Liver (tissue), 10 donors: ENCODE measurements at places on chromosomes 12 and 14.
A peak's percentile ranks its signal among the peaks of the same experiment; 100 is the strongest.

- H3K36me3 ChIP-seq, result peaks cover 64% of the 10 kb centered on the region
- no peak overlapping the region for H3K27ac ChIP-seq
- no peaks in the 10 kb centered on the region for H3K27me3 ChIP-seq
- DNase-seq, result no peak
- no peak overlapping the region for H3K4me3 ChIP-seq
These were observed 19.6 kb upstream of the LRP1-AS start for GRCh38 chr12:57166971-57167371.

GRCh38 chr14:90669731-90670130 lies 146.5 kb downstream of the TTC7B start:
- H3K36me3 ChIP-seq, result peaks cover 4% of the 10 kb centered on the region
- H3K4me3 ChIP-seq, result no peak overlapping the region
- no peak overlapping the region for H3K27ac ChIP-seq
- H3K4me1 ChIP-seq, result no peaks in the 10 kb centered on the region
- no peak for DNase-seq

DNA sequence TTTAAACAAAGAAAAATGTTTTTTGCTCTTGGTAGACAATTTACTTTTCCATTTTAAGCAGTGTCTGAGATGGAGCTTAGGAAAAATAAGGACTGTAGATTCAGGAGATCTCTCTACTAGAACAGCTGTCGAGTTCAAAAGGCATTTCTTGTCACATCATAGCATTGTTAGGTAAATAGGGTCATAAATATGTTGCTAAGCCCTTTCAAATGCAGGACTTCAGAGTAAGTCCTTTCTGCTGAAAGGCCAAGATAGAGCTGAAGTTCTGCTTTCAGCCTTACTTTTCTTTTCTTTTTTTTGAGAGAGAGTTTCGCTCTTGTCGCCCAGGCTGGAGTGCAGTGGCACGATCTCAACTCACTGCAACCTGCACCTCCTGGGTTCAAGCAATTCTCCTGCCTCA lies 98.2 kb downstream of the SYNE2 start:
- no peaks in the 10 kb centered on the region for H3K27me3 ChIP-seq
- no peak overlapping the region for H3K4me3 ChIP-seq
- DNase-seq, result no peak
- peaks cover 6% of the 10 kb centered on the region for H3K36me3 ChIP-seq

DNA sequence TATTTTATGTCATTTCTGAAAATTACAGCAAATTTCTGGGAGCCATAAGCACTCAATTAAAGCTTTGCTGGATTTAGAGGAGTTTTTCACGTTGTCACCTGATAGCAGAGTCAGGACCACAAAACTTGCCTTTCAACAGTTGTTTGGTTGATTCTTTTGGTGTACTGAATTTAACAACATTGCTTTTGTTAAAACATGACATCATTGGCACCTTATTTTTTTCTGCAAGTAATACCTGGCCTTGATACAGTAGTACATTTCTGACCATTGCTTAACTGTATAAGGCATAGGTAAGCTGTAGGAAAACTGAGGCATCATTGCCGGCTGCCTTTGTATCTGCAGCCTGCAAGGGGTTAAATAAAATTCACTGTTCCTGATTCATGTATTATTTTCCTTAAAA lies 4.5 kb upstream of the BCL11B start:
- H3K4me1 ChIP-seq, result peaks cover 28% of the 10 kb centered on the region
- DNase-seq, result no peak
- no peaks in the 10 kb centered on the region for H3K36me3 ChIP-seq
- H3K27ac ChIP-seq, result no peak overlapping the region

GRCh38 chr14:70641548-70642302 lies at the start of gene TTC9:
TTC9 (plus strand) TSS chr14:70641916; CDS start chr14:70642130, 214 bp downstream.
- H3K4me3 ChIP-seq, result peak within 1 kb of the TSS; percentile 45
- DNase-seq, result no peak
- H3K27ac ChIP-seq, result no peak within 1 kb of the TSS
- no peaks in the 10 kb centered on the region for H3K36me3 ChIP-seq
- peaks cover 3% of the 10 kb centered on the region for H3K4me1 ChIP-seq

GRCh38 chr14:57464008-57464730 lies 29.5 kb downstream of the CCDC198 start:
- no peak for DNase-seq
- H3K27ac ChIP-seq, result no peak overlapping the region
- H3K27me3 ChIP-seq, result no peaks in the 10 kb centered on the region
- H3K4me3 ChIP-seq, result no peak overlapping the region
- no peaks in the 10 kb centered on the region for H3K36me3 ChIP-seq

GRCh38 chr14:102826161-102826560 lies 48.9 kb downstream of the TRAF3 start:
- H3K27me3 ChIP-seq, result no peaks in the 10 kb centered on the region
- no peak overlapping the region for H3K4me3 ChIP-seq
- H3K36me3 ChIP-seq, result no peaks in the 10 kb centered on the region
- H3K27ac ChIP-seq, result no peak overlapping the region
- H3K4me1 ChIP-seq, result peaks cover 3% of the 10 kb centered on the region
- DNase-seq, result no peak
